NCI-H2081 (cell line): ENCODE measurements at places on chromosomes 11 and 22.

DNA sequence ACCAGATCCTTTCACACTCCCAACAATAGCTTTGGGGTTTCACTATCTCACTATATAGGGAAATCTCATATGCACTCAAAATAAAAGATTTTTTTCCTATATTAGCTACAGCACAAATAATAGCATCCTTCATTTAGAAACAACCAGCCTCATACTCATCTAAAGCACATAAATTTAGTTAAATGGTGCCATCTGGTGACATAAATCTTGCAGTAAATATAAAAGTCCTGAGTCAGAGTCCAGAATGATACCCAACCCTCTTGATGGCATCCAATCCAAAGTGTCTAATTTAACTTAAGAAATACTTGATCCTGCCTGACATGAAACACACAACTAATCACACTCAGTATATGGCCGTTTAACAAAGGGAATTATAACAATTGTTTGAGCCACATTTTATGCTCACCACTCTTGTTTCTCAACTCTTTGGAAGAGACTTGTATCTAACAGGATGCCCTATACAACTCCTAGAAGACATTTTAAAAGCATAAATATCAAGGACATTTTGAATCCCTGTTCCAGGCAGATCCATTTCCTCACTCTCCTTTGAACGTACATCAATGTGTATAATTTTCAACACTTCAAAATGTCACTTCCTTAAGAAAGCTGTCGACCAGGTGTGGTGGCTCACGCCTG lies 36.2 kb downstream of the DLG2 start:
- DNase-seq, result peak; percentile 8

- DNase-seq, result peak; percentile 84
These were observed 29.5 kb upstream of the WNT7B start for GRCh38 chr22:46006379-46007002.

GRCh38 chr22:20256027-20256426 lies 12.1 kb downstream of the RTN4R start:
- DNase-seq, result no peak

DNA sequence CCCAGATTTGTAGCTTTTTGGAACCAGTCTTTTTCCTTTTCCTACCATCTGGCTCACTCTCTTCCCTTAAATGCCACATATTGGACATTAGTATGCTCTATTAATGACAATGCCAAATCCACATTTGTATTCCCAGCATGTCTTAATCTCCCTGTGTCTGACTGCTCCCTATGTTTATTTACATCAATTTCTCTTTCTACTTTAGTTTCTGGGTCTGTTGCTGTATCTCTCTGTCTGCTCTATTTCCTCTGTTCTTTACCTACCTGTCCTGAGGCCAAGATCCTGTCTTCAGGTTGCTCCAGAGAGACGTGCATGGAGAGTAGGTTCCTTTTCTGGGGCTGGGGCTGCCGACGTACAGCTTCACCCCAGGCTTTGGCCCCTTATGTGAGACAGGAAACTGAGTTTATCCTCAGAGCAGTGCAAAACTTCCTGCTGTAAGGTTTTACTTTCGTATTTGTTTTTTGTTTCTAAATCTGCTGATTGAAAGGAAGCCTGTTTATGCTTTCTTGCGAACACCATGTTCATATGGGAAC lies 25.6 kb downstream of the OR2AG2 start:
- no peak for DNase-seq

- no peak for DNase-seq
These were observed 2.9 kb upstream of the AKIP1 start for GRCh38 chr11:8908099-8908498.

DNA sequence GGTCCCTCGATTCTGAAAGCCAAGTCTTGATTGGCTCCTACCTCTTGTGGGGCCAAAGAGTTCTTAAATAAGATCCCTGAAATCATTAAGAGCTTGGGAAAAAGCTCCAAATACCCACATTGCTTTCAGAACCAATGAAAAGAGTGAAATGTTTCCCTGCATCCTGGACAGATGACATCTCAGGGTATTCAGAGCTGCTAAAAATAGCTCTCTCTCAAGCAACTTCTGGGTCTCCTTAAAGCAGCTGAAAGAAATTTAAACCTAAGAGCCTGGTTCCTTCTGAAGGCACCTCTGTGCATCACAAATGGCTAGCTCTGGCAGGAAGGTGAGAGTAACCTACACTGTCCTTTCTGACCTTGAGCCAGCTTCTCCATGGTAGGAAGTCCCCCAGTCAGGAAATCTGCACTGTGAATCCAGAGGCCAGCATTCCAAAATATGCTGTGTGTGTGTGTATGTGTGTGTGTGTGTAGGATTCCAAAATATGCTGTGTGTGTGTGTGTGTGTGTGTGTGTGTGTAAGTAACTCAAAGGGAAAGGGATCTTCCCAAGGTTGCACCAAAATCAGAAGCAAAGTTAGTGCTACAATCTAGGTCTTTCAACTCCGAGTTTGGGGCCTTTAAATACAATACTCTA lies 50.1 kb downstream of the RELT start:
- DNase-seq, result no peak

DNA sequence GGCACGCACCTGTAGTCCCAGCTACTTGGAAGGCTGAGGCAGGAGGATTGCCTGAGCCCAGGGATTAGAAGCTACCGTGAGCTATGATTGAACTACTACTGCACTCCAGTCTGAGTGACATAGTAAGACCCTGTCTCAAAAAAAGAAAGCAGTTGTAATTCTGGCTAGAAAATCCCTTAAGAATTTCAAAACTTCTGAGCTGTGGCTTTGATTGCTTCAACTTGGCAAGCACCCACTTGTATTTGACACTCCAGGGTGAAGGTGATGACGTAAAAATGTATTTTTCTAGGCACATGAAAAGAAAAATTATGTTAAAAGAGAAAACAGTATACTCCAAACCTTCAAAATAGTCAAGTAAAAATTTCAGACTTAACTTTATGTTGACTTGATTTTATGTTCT lies 23.6 kb upstream of the ALKBH3 start:
- DNase-seq, result no peak

- DNase-seq, result no peak
These were observed 2.6 kb downstream of the LAMTOR1 start for GRCh38 chr11:72100462-72100861.
